Non-pigmented ciliary epithelial cell (primary cell): ENCODE measurements at places on chromosomes 16 and 17.

- DNase-seq = no peak
Observed at GRCh38 chr16:86065711-86066110, 166.7 kb downstream of the IRF8 start.

DNA sequence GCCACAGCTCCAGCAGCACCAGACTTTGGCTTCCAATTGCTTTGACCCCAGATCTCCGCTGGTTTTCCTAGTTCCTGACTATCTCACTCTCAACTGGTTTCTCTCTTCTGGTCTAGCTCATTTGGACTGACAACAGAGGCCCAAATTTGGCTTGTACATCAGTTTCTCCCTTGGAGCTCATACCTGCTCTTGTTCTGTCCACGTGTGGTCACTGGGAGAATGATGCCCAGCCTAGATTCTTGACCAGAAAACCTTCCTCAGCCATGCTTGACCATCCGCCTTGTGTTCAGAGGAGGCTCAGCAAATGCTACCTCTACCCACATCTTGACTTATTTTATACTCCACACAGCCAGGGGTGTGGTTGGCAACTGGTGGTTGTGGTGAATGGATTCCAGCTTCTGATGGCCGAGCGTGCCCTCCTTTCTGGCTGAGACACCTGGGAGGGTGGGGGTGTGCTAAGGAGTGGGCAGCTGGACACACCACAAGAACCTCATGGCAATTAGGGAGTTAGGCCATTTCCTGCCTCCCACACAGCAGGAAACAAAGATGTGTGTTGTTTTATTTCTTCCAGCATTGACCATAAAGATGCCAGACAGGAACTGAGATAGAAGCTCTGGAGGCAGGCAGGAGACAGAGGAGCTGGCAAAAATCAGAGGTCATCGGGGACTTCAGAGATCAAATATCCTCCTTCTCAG, 93.8 kb upstream of the FAM20A start:
- DNase-seq = no peak

- no peak for DNase-seq
Observed at GRCh38 chr16:19223235-19224170, 55.5 kb downstream of the SYT17 start.

- DNase-seq = no peak
Observed at GRCh38 chr16:68077866-68078700, 7.1 kb upstream of the NFATC3 start.

DNA sequence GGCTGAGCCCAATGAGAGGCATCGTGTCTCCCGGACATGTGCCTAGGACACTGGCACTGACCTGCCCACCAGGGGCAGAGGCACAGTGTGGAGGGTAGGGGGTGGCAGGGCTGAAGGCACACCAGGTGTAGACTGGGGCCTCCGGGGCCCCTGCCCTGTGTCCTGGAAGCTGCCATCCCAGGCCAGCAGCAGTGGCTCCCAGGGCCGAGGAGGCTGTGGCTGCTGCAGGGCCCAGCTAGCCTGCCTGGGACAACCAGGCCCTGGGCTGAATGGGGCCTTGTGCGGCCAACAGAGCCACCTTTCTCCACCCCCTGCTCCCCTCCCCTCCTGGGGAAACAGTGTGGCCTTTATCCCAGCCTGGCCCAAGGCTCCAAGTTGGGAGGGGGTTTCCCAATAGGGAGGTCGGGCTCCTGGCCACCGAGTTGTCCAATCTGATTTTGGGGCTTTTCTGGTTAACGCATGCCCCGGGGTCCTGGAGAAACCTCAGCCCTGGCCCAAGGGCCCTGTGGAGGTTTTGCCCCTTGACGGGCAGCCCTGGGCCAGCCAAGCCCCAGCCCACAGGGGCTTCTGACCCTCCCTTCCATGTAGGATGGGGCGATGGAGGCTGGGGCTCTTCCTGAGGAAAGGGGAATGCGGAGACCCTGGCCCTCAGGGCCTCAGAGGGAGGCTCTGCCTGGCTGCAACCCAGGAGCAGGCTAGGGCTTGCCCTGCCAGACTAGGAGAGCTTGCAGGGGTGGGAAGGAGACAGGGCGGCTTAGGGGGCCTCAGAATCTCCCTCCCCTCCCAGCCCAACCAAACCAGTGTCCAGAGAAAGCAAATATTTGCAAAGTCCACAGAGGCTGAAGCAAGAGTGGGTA, 4.2 kb downstream of the MTSS2 start:
- no peak for DNase-seq

DNA sequence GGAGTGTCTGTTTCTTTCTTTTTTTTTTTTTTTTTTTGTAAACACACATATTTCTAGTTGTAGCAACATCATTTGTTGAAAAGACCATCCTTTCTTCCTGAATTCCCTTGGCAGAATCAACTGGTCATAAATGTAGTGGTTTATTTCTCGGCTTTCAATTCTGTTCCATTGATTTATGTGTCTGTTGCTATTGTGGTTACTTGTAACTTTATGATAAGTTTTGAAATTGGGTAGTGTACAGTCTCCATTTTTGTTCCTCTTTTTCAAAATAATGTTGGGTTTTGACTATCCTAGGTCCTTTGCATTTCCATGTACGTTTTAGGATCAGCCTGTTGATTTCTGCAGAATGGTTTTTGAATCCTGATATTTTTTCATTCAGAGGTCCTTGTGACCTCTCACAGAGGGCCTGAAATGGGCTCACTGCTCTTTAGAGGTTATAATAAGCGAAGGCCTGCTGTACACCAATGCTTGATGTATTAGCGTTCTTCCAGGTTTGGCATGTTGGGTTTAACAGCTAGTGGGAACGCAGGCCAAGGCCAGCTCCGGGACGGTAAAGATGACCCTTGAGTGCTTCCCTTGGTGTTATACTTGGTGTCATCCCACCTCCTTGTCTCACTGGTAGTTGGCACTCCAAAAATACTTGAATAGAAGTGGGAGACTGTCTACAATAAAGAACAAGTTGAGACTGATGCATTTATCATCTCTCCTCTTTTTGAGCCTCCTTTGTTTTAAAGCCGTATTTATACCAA, 43.8 kb downstream of the ZNRF1 start:
- DNase-seq = no peak

DNA sequence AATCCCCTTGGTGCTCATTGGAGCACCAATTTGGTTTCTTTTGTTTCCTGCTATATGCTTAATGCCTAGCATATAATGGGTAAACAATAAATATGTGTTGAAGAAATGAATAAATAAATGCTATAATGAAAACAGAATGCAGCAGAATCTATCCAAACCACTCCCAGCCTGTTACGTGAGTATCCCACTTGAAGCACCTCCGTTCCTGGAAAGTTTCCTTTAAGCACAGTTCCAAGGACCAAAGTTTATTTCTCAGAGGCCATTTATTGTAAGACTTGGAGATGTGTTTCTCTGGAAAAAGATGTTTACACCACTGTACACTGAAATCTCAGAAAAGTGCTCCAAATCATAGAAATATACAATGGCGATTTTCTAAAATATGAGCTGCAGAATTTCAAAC, 187.0 kb downstream of the SOX9 start:
- DNase-seq = no peak

GRCh38 chr16:81901484-81901883, 109.8 kb downstream of the SDR42E1 start:
- peak; percentile 14 for DNase-seq

DNA sequence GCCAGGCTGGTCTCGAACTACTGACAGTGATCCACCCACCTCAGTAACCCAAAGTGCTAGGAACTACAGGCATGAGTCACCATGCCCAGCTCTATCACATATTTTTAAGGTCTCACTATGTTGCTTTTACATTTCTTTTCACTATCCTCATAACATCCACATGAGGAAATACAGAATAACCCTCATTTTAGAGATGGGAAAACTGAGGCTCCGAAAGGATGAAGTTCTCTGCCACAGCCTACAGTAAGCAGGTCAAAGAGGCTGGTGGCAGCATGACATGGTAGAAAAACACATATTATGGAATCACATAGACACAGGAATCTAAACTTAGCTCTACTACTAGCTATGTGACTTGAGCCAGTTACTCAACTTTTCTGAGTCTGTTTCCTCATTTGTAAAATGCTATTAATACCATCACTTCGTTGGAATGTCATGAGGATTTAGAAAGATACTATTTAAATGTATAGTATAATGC, 32.2 kb downstream of the APPBP2 start:
- no peak for DNase-seq

- no peak for DNase-seq
Observed at GRCh38 chr16:10128397-10129258, 53.6 kb downstream of the GRIN2A start.

- no peak for DNase-seq
Observed at GRCh38 chr16:81315271-81316175, 761 bp downstream of the GAN start.

DNA sequence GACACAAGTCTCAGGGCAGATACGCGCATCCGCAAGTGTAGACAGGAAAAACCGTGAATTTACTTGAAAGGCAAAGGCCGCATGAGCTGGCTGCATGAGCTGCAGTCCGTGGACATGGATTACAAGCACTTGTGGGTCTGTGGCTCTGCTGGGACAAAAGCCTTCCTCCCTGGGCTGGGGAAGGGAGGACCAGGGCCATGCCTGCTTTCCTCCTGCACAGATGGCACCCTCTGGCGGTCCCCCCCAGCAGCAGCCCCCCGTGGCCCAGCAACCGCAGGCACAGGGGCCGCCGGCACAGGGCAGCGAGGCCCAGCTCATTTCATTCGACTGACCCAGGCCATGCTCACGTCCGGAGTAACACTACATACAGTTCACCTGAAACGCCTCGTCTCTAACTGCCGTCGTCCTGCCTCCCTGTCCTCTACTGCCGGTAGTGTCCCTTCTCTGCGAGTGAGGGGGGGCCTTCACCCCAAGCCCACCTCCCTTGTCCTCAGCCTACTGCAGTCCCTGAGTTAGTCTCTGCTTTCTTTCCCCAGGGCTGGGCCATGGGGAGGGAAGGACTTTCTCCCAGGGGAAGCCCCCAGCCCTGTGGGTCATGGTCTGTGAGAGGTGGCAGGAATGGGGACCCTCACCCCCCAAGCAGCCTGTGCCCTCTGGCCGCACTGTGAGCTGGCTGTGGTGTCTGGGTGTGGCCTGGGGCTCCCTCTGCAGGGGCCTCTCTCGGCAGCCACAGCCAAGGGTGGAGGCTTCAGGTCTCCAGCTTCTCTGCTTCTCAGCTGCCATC, 1.7 kb upstream of the MRPL12 start:
- DNase-seq = no peak

DNA sequence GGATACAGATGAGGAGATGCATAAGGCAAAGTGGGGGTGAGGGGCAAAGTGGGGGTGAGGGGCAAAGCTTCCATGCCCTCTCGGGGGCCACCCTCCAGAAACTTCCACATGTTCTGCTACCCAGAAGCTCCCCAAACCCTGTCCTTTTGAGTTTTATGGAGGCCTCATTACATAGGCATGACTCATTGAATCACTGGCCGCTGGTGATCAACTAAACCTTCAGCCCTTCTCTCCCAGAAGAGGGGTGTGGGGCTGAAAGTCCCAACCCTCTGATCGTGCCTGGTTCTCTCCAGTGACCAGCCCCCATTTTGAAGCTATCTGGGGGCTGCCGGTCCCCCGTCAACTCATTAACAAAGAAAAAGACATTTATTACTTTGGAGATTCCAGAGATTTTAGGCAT, 27.5 kb downstream of the ITGAE start:
- DNase-seq = peak; percentile 31

- no peak for DNase-seq
Observed at GRCh38 chr17:50221266-50221863, 19.9 kb upstream of the COL1A1 start.

- DNase-seq = no peak
Observed at GRCh38 chr17:17849147-17849820, 12.5 kb upstream of the SREBF1 start.

DNA sequence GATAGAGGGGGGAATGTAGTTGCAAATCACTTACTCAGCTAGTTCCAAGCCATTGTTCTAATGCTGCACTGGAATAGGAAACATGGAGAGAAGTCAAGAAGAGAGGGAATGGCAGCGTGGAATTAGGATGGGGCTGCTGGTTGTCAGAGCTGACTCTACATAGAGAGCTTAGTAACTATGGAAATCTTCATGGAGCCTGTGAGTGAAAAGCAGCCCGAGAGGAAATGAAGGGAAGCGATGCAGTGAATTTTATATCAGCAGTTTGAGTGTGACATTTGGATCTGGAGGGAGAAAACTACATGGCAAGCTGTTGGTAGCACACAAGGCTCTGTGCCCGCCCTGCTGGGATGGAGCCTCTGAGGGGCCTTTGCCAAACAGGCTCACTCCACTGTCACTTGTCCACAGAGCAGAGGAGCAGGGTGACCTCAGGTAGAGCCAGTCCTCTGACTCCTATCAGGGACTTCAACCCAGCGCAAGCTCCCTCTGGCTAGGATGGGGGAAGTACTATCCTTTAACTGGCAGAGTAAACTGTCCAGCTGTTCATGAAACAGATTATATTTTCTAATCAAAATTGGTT, 27.9 kb upstream of the PMFBP1 start:
- DNase-seq = no peak
